ENCODE measurements at places on chromosomes 7 and 10.

DNA sequence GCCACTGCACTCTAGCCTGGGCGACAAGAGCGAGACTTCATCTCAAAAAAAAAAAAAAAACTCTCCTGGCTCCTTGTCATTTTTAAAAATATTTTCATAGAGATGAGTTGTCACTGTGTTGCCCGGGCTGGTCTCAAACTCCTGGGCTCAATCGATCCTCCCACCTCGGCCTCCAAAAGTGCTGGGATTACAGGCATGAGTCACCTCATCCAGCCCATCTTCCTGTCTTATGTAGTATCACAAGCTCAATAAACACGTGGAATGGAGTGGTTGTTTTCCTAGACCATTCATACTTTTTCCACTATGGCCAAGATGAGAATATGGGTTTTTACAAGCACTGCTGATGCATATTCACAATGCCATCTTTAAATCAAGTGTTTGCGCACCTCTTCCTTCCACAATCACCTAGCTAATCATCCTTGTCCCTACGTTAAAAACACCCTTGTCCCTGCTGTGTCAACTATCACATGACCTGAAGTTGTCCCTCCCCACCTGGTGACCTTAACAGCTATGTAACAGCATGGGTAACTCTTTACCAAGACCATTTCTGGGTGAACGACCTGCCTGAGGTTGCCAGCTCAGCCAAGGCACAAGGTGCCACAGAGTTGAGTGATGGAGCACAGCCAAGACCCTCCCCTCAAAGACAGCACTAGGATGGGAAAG lies 21.3 kb downstream of the DLG5 start:
- DNase-seq: no peak

DNA sequence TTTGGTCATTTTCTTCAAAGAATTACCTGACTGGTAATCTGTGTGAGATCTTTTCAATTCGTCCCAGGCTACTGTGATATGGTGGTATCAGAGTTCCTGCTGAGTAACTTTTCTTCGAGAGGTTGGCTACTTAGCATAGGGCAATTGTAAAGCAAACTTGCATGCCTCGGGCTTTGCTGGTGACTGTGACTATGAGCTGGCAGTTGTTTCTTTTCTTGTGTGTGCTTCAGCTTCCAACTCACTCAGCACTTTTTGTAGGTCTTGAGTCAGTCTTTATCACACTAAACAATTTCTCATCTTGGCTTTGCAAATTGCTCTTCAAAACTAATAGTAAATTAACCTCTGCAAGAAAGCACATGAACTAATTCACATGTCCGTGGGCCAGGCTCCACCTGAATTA lies 44.3 kb downstream of the PRR15 start:
- no peak for DNase-seq

- DNase-seq: no peak
Measured at GRCh38 chr7:16770657-16771329, 17.2 kb downstream of the TSPAN13 start.

DNA sequence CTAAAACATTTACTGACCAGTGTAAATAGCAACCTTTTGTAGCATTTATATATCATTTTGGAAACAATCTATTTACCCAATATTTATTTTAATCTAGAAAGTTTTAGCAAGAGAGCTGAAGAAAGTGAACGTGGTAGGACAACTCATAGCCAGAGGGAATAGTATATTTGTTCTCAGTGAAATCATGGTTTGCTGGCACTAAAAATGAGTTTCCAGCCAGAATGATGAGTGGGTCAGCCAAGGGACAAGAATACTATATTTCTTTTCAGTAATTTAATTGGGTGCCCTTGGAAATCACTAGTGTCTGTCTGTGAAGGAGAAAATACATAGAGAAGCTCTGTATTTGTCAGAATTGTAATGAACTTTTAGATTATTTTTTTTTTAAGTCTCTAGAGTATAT lies 74.9 kb downstream of the MINPP1 start:
- no peak for DNase-seq

DNA sequence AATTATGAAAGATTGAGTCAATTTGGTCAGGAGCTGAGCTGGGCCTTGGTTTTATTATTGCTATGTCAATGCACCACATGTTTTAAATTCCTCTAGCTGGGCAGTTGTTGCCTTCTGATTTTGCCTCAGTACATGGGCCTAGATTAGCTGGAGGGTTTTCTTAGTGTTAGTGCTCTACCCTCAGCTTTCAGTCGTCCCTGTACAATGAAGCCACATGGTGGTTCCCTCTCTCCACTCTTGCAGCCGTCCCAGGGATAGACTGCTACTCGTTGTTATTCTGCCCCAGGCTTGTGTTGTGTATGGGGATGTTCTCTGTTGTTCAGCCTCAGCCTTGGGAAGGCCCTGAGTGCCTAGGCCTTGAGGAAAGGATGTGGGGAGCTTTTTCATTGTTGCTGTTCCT lies 37.0 kb downstream of the NHLRC2 start:
- no peak for DNase-seq

GRCh38 chr10:17199351-17199804 lies 2.1 kb downstream of the TRDMT1 start:
- no peak for DNase-seq

- DNase-seq: no peak
Measured at GRCh38 chr7:45146531-45147379, 10.8 kb upstream of the RAMP3 start.

- no peak for DNase-seq
Measured at GRCh38 chr7:28903730-28904577, 54.2 kb downstream of the TRIL start.

- no peak for DNase-seq
Measured at GRCh38 chr7:41336981-41337380, 365.9 kb downstream of the INHBA start.

GRCh38 chr10:121027371-121027770 lies 176.2 kb downstream of the WDR11 start:
- DNase-seq: no peak
